Trophoblast cell (in vitro differentiated cells and primary cell): ENCODE measurements at places on chromosomes 7 and 10.
A peak's percentile ranks its signal among the peaks of the same experiment; 100 is the strongest.

- DNase-seq, result peak; percentile 37
These were observed 58.4 kb downstream of the NEURL1 start for GRCh38 chr10:103551619-103552602.

DNA sequence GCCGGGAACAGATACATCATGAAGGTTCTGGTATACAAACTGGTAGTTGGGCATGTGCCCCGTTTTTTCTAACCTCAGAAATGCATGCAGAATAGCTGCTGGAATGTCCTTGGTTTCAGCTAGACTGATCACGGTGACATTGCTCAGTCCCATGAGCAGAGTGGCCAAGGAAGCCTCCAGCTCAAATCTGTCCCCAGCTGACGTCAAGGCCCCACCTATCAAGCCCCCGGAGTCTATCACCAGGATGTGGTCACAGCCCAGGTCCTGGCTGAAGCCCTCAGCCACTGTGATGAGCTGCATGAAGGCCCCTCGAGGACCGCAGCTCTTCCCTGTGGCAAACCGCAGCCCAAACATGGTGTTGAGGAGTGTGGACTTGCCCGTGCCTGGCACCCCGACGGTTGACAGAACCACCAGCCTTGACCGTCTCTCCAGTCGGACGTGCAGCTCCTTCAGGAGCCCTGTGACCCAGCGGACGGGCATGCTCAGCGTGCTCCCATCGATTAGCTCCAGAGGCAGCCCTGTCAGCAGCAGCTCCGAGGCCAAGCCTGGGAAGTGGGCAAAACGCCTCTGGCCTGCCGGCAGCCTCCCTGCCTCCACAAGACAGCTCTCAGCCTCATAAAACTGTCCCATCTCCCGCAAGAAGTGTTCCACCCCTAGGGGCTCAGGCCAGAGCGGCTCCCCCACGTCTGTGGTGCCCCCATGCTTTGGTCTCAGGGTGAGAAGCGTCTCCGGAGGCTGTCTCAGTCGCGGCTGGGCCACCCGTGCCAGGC is 7.8 kb upstream of the MRPS24 start:
- no peak for DNase-seq

- no peak for DNase-seq
These were observed 655 bp downstream of the LMTK2 start for GRCh38 chr7:98107313-98107721.

DNA sequence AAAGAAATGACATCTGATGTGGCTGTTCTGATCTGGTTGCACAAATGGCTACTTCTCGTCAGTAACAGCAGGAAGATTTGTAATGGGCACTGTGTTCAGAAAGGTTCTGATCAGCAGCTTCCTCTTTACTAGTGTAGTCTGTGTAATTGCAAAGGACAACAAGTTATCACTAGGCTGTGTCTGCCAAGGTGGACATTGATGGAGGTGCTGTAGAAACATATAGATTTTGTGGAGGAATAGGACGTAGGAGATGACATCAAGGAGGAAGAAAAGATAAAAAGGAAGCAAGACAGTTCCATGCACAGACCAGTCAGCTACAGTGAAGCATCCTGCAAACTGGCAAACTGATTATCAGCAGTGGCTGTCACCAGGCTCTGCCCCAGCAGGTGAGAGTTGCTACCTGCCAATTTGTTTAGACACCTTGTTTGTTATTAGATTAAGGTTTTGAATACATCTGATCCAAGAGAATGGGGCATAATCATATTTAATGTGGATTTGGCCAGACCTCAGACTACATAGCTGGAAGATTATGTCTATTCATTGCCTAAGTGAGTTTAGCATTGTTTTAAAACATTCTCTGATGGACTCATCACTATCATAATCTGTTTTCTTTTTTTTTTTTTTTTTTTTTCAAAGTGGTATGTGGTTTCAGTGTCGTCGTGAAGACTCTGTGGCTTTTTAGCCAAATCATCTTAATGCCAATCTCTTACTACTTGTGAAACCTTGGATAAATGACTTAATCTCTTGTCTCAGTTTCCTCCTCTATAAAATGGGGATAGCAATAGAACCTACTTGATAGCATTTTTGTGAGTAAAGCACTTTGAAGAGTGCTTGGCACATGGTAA is 417.9 kb upstream of the LRGUK start:
- DNase-seq, result no peak

DNA sequence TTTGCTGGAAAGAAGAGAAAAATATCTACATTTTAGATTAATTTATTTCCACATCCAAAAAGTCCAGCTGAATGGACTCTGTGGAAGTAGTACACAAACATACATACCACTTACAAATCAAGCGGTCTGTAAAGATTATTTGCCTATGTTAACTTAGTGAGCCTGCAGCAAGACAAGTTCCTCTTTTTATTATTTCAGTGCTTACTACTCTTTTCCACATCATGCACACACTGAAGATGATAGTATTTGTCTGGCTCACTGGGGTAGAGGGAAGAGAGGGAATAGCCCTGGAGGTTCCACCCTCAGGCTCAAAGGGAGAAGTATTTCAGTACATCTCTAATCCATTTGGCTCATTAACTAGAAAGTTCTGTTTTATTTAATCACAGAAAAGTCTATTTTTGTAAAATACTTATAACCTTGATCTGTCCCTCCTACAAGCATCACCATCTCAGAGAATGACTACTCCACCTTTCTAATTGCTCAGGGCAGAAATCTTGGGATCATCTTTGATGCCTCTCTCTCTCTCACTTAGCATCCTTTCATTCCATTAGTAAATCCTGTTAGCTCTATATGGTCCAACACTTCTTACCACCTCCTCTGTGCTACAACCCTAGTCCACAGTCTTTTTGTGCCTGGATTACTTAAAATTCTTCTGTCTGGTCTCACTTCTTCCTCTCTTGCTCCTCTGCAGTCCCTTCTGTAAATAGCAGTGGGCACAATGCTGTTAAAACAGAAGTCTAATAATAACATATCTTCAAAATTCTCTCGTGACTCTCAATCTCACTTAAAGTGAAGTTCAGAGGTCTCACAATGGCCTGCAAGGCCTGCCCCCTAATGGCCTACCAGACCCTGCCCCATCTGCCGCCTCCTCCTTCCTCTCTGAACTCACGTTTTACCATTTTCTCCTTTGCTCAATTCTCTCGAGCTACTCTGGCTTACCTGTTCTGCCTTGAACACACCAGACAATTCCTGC is 64.3 kb upstream of the CCDC6 start:
- DNase-seq, result no peak

DNA sequence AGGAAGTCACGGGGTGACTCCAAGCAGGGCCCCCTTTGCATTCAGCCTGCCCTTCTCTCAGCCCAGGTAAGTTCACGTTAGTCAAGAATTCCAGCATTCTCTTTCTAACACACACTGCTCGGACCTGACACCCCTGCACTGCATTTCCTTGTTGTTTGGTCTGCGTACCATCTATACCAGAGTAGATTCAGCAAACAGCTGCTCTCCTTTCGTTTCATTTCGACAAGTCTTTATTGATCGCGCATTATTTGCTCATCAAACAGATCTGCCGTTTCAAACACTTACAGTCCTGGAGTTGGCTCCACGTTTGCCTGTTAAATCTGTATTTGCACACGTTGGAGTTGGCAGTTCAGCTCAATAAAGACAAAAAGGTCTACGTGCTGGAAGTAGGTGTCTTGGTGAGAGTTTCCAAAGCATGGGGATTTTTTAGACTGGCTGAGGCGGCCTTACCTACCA is 495.1 kb downstream of the RPS24 start:
- DNase-seq, result no peak

DNA sequence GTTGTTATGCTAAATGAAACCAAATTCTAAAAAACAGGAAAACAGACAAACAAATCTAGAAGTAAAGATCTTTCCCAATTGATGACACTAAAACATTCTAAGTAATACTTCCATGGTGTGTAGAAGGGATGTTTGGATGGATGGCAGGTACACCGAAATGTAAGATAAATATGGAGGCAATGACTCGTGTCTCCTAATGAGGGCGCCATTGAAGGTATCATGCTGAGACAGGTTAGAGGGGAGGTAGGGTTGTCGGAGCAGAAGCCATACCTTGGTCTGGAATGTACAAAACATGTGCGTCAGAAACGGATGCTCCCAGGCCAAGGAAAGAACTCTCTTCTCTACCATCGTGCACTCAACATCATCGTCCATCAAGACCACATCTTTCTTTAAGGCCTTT is 101.4 kb downstream of the PRKCQ start:
- no peak for DNase-seq

GRCh38 chr7:151274936-151275812 is 26.7 kb upstream of the SMARCD3 start:
- DNase-seq, result no peak

DNA sequence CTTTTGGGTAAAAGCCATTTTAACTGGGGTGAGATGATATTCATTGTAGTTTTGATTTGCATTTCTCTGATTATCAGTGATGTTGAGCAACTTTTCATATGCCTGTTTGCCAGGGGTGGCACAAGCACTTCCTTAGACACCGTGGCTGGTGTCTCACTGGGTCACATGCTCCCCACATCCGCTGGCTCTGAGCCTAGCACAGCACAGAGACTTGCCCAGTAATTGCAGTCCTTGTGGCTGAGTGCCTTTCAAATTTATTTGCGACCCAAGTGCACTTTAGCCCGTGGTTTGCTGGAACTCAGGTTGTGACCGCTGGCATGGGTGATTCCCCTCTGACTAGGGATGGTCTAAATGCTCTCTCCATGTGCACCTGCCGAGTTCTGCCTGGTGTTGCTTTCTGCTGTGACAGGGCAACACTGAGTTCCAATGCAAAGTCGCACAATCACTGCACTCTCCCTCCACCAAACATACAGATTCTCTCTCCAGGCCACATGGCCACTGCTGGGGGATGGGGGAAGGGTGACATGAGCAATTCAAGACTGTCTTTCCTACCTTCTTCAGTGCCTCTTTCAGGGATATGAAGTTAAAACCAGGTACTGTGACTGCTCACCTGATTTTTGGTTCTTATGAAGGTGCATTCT is 66.5 kb downstream of the ZNF277 start:
- DNase-seq, result no peak

DNA sequence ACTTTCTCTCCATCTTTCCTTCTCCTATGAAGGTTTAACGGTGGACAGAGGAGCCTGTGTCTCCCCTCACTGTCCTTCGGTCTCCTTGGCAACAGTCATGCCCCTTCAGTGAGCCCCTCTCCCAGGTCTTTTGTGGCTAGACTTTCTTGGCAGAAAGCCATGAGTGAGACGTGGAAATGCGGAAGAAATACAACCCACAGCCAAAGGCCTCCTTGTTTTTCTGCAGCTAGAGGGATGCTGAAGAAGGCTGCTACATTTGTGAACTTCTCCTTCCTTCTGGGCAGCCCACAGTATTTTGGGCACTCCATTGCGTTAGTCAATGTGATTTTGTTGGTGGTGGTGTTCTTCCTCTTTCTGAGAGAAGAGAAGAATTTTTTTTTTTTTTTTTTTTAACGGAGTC is 333.7 kb upstream of the PODXL start:
- DNase-seq, result no peak

DNA sequence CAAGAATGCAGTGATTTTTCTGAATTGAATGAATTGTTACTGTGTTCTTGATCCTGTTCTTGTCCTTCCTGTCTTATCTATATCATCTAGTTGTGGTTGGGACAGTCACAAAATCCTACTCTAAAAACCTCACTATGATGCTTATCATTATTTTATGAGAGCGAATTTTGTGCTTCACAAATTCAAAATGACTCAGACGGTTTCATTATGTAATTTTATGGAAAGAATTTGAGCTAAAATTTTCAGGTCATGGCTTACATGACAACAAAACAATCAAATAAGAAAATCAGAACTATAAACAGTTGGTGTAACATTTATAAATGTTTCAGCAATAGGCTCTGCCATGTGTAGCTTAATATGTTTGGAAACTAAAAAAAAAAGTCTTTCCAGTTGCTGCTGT is 6.9 kb downstream of the PRKAR2B start:
- DNase-seq, result no peak

DNA sequence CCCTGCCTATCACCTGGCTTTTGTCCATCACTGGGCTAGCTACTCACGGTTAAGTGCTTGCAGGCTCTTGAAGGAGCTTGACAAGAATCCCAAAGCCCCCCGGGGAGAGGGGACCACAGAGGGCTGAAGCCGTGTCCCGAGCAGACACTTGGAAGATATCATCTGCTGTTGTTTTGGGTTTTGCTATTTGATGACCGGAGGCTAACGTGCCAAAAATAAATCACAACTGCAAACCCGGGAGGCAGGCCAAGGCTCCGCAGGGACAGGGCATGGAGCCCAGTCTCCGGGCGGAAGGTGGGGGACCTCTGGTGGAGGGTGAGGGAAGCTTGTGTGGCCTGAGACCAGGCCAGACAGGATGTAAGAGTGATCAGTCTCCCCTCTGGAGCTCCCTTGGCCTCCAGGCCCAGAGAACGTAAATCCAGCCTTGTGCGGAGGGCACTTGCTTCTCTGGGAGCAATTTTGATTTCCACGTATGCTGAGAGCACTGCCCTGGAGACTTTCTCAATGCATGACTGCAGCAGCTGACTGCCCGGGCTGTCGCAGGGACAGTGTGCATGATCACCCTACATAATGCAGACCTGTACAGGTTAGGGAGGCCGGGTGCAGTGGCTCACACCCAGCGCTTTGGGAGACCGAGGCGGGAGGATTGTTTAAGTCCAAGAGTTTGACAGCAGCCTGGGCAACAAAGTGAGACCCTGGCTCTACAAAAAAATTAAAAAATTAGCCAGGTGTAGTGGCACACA is at the start of gene PHKG1:
Gene PHKG1 (minus strand): TSS at position 164 of the 743 bp plus-strand sequence. CDS start 4,011 bp downstream, outside the sequence.
- peak; percentile 17 for DNase-seq

DNA sequence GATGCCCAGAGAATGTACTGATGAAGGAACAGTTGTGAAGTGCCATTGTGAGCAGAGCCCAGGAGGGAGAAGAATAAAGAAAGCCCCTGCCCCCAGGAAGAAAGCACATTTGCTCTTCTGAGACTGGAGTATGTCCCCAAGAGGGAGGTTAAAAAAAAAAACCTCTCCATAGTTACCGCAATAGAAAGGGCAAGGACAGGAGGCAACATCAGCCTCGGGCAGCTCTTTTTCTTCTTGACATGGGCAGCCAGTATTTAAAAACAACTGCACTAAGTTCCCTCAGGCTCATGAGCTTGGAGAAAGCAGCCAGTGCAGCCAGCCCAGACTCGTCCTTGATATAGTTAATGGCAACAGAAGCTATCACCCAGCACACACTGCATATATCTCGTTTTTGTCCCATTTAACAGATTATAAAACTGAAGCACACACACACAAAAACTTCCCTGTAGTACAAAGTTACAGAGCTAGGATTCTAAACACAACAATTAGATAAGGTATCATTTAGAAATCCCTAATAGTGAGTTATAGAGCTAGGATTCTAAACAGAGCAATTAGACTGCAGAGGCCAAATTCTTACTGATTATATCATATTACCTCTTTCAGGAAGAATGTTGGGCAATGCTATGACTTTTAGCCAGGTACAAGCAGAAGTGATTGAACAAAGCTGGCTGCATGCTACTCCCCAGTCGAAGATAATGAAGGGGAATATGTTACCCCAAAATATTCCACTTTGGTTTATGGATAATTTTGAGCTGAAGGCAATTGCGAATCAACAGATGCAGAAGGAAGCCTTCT is 823.5 kb downstream of the GRID1 start:
- DNase-seq, result peak; percentile 28
